ENCODE measurements at places on chromosomes 13 and 19.

GRCh38 chr13:23806874-23807526, 82.2 kb downstream of the MIPEP start:
- DNase-seq: no peak

DNA sequence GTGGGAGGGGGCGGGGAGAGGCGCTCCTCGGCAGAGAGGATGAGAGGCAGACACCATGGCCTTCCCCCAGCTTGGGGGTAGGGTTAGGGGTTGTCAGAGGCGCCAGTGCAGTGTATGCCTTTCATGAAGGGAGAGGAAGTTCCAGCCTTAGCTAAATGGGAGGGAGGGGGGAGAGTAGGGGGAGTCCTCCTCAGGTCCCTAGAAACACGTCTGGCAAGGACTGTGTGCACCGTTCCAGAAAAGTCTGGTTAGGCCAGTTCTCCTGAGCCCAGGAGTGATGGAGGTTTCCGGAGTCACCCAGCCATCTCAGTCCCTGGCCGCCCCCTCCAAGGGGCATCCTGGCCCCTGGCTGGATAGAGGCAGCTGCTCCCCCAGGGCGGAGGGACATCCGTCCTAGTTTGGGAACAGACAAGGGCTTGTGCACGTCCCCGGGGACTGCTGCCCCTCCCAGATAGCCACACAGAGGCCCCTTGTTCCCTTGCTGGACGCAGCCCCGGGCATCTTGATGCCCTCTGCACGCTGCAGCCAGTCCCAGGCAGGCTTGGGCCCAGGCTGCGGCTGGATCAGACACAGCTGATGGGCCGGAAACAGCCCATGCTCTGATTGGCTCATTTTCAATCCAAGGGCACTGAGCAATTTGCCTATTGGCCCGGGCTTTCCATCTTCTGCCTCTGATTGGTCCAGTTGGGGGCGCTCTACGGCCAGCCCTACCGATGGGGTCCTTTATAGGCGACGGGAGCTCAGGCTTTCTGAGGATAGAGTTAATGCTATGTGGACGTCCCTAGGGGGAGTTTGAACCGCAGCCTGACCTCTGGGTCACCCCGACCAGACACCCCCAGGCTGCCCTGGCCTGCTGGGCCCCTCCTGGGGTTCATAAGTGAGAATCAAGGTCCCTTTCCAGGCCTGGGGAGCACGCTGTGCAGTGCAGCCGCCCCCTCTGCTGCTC, 3.8 kb downstream of the S1PR2 start:
- DNase-seq: no peak

- DNase-seq: no peak
Measured at GRCh38 chr13:73832128-73832588, 302.0 kb downstream of the KLF12 start.

- DNase-seq: no peak
Measured at GRCh38 chr19:38846097-38846496, 3.7 kb downstream of the HNRNPL start.

Data from activated T-helper 1 cell treated with anti-CD3 and anti-CD28 coated beads, Interleukin-12 subunit alpha, Interleukin-12 subunit beta, Interleukin-2, Interleukin-4 antibody, amounts not matched to agents 30 ng/mL and 10 ng/mL and 1 ng/mL, durations not matched to agents 14 hours and 24 hours and 36 hours (primary cell).